Adipose tissue (tissue), 3 donors: ENCODE measurements at places on chromosomes 5 and 9. TPM values are rescaled to one million over a fixed set of nuclear protein-coding genes. Genes with fewer than 3 reads are reported as not detected.

The ADGRD2 gene
- not detected for polyA plus RNA-seq

The COL5A1 gene
- polyA plus RNA-seq, result 7.0 TPM

The PRR7 gene
- polyA plus RNA-seq, result 0.34 TPM

The SLC36A3 gene
- polyA plus RNA-seq, result not detected

The ROPN1L gene
- 2.1 TPM for polyA plus RNA-seq

The SOHLH1 gene
- polyA plus RNA-seq, result not detected

The F12 gene
- 2.0 TPM for polyA plus RNA-seq

The TEX48 gene
- polyA plus RNA-seq, result not detected

The DRD1 gene
- 0.05 TPM for polyA plus RNA-seq

The LRRC19 gene
- polyA plus RNA-seq, result not detected

The GLRA1 gene
- not detected for polyA plus RNA-seq

The PCDHGA7 gene
- polyA plus RNA-seq, result 0.31 TPM

The TRIM41 gene
- 19.2 TPM for polyA plus RNA-seq

The CD180 gene
- 0.14 TPM for polyA plus RNA-seq

The NMUR2 gene
- not detected for polyA plus RNA-seq

The PCDHB6 gene
- 0.33 TPM for polyA plus RNA-seq
